ENCODE measurements at places on chromosomes 6 and 20.

- no peak for DNase-seq
These were observed 11.6 kb upstream of the MAN1A1 start for GRCh38 chr6:119361209-119361608.

DNA sequence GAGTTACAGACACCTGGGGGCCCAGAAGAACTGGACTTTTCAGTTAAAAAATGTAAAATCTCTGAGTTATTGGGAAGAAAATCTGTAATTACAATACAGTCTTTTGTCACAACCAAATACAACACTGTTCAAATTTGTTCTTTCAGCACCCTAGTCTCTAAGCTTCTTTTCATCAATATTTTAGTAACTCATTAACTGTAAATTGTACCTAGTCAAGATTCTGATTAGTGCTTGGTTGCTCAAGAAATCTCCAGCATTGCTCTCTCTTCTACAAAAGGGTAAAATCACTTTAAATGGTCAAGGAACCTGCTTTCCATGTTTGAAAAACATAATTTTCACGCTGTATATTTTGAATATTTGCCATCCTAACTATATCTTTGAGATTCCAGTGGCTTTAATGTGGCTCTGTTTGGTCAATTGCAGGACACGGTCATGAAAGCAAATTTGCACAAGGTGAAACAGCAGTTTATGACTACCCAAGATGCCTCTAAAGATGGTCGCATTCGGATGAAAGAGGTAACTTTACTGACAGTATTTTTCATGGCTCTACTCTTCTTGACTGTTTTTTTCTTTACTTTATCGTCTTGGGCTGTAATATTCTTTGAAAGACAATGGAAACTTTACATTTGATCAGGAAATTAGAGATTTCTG, 9.2 kb downstream of the SCGN start:
- no peak for DNase-seq

DNA sequence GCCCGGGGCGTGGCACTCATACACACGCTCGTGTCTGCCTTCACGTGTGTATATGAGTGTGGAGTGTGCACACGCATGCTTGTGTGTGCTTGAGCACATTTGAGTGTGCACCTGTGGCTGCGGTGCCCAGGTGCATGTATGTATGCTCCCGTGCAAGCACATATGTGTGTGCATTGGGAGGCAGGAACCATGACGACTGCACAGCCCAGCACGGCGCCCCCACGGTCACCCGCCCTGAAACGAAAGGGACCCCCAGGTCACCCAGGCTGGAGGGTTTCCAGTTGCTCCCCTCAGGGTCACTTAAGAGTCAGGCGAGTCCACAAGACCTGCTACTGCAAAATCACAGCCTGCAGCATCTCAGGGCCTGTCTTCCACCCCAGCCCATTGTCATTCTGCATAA, 94.7 kb downstream of the YTHDF1 start:
- no peak for DNase-seq

GRCh38 chr6:13152764-13153163, 175.6 kb downstream of the TBC1D7 start:
- DNase-seq, result no peak

GRCh38 chr6:13250703-13251102, 77.6 kb downstream of the TBC1D7 start:
- DNase-seq, result no peak

DNA sequence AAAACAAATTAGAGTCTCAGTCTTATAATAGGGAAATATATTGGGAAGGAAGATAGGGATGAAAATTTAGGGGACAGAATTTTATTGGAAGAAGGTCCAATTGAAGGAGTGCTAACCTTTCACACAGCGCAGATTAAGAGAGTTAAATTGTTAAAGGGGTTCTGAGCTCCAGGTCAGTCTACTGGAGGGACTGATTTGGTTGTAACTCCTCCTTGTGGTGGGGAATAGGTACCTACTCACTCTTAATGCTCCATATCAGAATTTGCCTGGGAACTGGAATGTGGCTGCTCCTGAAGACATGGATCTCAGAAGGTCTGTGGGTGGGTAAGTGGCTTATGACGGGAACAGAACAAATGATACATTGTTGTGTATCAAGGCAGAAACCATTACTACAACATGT, 143.5 kb downstream of the FLRT3 start:
- no peak for DNase-seq

GRCh38 chr6:125469915-125470314, 168.1 kb upstream of the HDDC2 start:
- no peak for DNase-seq

- peak; percentile 34 for DNase-seq
These were observed 23.2 kb downstream of the GHRH start for GRCh38 chr20:37238426-37238825.
